ENCODE measurements at places on chromosomes 13 and 19. TPM values are rescaled to one million over a fixed set of nuclear protein-coding genes. Genes with fewer than 3 reads are reported as not detected.

DNA sequence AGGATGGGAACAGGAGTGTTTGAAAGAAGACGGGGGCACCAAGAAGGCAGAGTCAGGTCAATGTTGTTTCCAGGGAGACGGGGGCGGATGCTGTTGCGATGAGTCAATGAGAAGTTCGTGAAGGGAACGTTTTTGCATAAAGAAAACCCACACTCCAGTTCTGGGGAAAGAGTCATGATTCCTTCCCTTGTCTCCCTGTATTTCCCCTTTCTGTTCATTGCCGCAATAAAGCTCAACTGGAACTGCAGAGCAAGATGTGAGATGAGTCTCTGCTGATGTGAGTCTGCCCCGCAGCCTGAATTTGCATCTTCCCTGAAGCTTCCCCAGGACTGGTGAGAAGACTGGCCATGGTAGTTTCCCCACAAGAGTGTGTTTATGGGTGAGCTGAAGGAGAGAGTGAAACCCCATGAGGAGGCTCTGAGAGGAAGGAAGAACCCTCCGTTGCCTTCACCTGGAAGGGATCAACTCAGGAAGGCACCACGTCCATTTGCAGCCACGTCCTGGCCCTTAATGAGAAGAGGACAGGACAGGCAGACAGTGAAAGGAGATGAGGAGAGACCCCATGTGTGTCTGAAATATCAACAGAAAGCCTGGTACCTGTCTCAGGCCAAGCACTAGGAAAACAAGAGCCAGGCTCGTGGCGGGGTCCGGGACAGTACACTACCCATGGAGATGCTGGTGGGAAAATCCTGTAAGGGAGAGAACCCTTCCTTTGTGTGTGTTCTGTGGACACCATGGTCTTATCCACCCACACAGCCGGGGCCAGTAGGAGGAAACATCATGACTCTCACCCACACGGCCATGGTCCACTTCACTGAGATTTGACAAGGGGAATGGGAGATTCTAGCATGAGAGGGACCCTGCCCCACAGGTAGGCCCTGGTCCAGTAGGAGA, 13.7 kb downstream of the LILRA1 start:
- H3K27ac ChIP-seq = no peak overlapping the region
- DNase-seq = no peak
- no peaks in the 10 kb centered on the region for H3K4me1 ChIP-seq

- DNase-seq = no peak
- no peak overlapping the region for H3K27ac ChIP-seq
- no peak overlapping the region for H3K4me3 ChIP-seq
- H3K36me3 ChIP-seq = no peaks in the 10 kb centered on the region
- no peaks in the 10 kb centered on the region for H3K27me3 ChIP-seq
- H3K4me1 ChIP-seq = no peaks in the 10 kb centered on the region
Measured at GRCh38 chr19:48608798-48609263, 2.3 kb downstream of the SPACA4 start.

Gene ERICH6B
- not detected for total RNA-seq

Gene ZNF497
- total RNA-seq = 5.0 TPM

DNA sequence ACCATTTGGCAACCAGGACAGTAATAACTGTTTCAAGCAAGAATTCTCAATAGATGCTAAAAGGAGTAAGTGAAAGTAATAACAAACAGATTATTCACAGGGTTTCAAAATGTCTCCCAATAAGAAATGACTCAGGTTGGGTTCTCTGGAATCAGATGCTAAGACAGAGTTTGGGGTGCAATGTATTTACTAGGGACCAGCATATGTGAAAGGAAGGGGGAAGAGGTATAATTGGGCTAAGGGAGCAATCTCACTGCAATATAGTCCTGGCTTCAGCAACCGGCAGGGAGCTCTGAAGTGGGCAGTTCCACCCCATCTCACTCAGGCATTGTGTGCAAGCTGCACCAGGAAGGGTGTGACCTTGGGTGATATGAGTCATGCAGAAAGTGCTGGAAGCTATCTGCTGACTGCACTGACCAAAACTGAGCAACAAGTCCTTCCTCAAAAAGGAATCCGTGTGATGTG, 23.4 kb downstream of the ZDHHC20 start:
- H3K27ac ChIP-seq = peak overlapping the region; percentile 29
- no peak overlapping the region for H3K4me3 ChIP-seq
- no peaks in the 10 kb centered on the region for H3K27me3 ChIP-seq
- H3K36me3 ChIP-seq = no peaks in the 10 kb centered on the region
- no peaks in the 10 kb centered on the region for H3K4me1 ChIP-seq

Gene PLIN4
- 2.2 TPM for total RNA-seq

DNA sequence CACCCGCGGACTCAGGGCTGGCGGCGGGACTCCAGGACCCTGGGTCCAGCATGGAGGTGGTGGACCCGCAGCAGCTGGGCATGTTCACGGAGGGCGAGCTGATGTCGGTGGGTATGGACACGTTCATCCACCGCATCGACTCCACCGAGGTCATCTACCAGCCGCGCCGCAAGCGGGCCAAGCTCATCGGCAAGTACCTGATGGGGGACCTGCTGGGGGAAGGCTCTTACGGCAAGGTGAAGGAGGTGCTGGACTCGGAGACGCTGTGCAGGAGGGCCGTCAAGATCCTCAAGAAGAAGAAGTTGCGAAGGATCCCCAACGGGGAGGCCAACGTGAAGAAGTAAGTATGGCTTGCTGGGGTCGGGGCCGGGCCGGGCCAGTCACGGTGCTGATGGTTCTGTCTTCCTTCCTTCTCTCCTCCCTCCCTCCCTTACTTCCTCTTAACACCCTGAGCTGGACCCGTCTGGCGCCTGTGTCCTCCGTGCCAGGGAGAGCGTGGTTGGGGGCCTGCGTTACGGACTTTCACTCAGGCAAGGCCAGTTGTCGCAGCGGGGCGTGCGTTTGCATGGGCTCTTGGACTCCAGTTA, 1.4 kb downstream of the STK11 start:
- peaks cover 29% of the 10 kb centered on the region for H3K4me1 ChIP-seq
- H3K27me3 ChIP-seq = no peaks in the 10 kb centered on the region
- H3K4me3 ChIP-seq = peak overlapping the region; percentile 90
- H3K36me3 ChIP-seq = peaks cover 3% of the 10 kb centered on the region
- DNase-seq = no peak

DNA sequence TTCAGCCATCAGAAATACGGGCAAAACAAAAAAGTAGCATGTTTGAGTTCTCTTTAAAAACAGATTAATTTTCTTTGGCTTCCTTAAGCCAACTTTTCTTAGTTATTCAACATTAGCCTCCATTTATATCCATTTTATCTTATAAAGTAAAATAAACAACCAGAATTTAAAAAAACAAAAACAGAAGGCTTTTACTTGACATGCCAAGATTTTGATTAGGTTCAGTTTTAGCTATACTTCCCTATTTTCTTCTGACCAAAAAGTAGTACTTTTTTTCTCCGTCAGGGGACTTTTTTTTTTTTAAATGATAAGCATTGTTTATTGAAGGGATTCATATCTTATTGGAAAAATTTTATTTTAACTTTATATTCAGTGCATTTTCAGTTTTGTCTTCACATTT, 18.1 kb downstream of the RNASEH2B start:
- H3K4me3 ChIP-seq = no peak overlapping the region
- H3K4me1 ChIP-seq = no peaks in the 10 kb centered on the region
- no peaks in the 10 kb centered on the region for H3K27me3 ChIP-seq
- no peaks in the 10 kb centered on the region for H3K36me3 ChIP-seq
- H3K27ac ChIP-seq = no peak overlapping the region

GRCh38 chr19:12596927-12597548, 13.6 kb downstream of the ZNF490 start:
- H3K27ac ChIP-seq = no peak overlapping the region
- no peaks in the 10 kb centered on the region for H3K27me3 ChIP-seq
- H3K4me3 ChIP-seq = peak overlapping the region; percentile 51
- no peaks in the 10 kb centered on the region for H3K36me3 ChIP-seq
- no peaks in the 10 kb centered on the region for H3K4me1 ChIP-seq

- H3K36me3 ChIP-seq = peaks cover 3% of the 10 kb centered on the region
- no peak overlapping the region for H3K27ac ChIP-seq
- no peak for DNase-seq
- H3K4me1 ChIP-seq = no peaks in the 10 kb centered on the region
- H3K27me3 ChIP-seq = no peaks in the 10 kb centered on the region
Measured at GRCh38 chr13:79560954-79561353, 80.0 kb downstream of the NDFIP2 start.

- no peaks in the 10 kb centered on the region for H3K36me3 ChIP-seq
- no peaks in the 10 kb centered on the region for H3K4me1 ChIP-seq
- DNase-seq = no peak
- H3K4me3 ChIP-seq = no peak overlapping the region
Measured at GRCh38 chr19:47587295-47587694, 14.3 kb upstream of the ZNF541 start.

- H3K4me3 ChIP-seq = no peak overlapping the region
- no peaks in the 10 kb centered on the region for H3K27me3 ChIP-seq
- H3K4me1 ChIP-seq = no peaks in the 10 kb centered on the region
- H3K27ac ChIP-seq = no peak overlapping the region
- DNase-seq = peak; percentile 82
Measured at GRCh38 chr13:97028441-97029299, 34.4 kb upstream of the OXGR1 start.

- DNase-seq = no peak
- H3K4me3 ChIP-seq = no peak overlapping the region
- no peaks in the 10 kb centered on the region for H3K27me3 ChIP-seq
- H3K27ac ChIP-seq = no peak overlapping the region
- H3K4me1 ChIP-seq = no peaks in the 10 kb centered on the region
Measured at GRCh38 chr13:84896128-84896527, 903.1 kb downstream of the SLITRK6 start.

Gene FGF9
- total RNA-seq = 8.6 TPM

GRCh38 chr19:11261971-11262839, at the start of gene DOCK6:
Gene DOCK6 (minus strand): TSS chr19:11262524. CDS start chr19:11262440, 84 bp downstream.
- H3K4me1 ChIP-seq = no peaks in the 10 kb centered on the region
- peak within 1 kb of the TSS; percentile 85 for H3K27ac ChIP-seq
- no peaks in the 10 kb centered on the region for H3K36me3 ChIP-seq
- H3K4me3 ChIP-seq = peak within 1 kb of the TSS; percentile 60
- no peaks in the 10 kb centered on the region for H3K27me3 ChIP-seq
- DNase-seq = peak; percentile 78

GRCh38 chr19:42316223-42317211, 3.4 kb downstream of the TMEM145 start:
- no peak overlapping the region for H3K27ac ChIP-seq
- H3K27me3 ChIP-seq = no peaks in the 10 kb centered on the region
- H3K36me3 ChIP-seq = no peaks in the 10 kb centered on the region
- no peak overlapping the region for H3K4me3 ChIP-seq
- no peaks in the 10 kb centered on the region for H3K4me1 ChIP-seq
- no peak for DNase-seq

Gene ZIC2
- 1.4 TPM for total RNA-seq

Gene ZNF99
- total RNA-seq = 0.25 TPM

Gene TINCR
- total RNA-seq = 0.94 TPM

DNA sequence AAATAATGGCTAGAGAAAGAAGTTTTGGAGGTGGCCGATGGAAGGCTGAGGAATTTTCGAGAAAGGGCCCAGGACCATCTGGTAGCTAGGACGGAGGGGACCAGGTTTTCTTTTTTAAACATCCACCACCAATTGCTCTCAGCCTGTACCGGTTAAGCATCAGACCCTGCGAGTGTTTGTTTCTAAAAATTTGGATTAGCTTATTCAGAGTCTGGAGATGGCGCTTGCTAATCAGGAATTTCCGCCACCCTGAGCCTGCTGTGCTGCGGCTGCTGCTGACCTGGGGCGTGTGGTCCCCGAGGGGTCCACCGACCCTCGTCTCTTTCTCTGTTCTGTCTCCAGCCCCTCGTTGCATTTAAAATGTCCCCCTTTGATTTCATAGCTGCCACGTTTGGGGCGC, 2.0 kb downstream of the UHRF1 start:
- H3K36me3 ChIP-seq = no peaks in the 10 kb centered on the region
- no peaks in the 10 kb centered on the region for H3K27me3 ChIP-seq
- no peak overlapping the region for H3K27ac ChIP-seq

DNA sequence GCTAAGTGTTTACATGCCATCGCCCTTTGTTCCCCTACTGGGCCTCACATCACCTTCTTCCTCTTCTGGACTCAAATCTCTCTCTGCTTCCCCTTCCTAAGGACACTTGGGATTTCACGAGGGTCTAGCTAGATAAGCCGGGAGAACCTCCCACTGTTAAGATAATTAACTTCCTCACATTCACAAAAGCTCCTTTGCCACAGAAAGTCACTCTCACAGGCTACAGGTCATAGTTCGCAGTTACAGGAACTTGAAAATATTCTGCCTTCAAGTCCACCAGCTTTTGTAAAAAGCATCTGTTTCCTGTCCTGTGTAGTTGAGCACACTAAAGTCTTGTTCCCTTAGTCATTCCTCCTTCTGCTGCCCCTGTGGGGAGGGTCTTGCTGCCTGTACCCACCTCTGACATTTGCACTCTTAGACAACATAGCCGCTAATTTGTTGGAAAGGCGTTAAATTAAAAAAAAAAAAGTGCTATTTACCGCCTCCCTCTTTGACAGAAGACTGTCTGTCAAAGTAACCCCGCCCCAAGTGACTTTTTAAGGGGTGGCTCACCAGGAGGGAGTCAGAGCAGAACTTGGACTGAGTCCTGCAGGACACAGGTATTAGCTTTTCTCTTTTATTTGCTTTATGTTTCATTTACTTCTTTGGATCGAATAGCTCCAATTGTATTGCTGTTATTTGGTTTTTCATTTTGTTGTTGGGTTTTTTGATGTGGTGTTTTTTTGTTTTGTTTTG, 26.8 kb upstream of the CEACAM21 start:
- no peak overlapping the region for H3K4me3 ChIP-seq
- no peaks in the 10 kb centered on the region for H3K27me3 ChIP-seq
- no peaks in the 10 kb centered on the region for H3K36me3 ChIP-seq
- H3K4me1 ChIP-seq = peaks cover 2% of the 10 kb centered on the region
- DNase-seq = no peak

DNA sequence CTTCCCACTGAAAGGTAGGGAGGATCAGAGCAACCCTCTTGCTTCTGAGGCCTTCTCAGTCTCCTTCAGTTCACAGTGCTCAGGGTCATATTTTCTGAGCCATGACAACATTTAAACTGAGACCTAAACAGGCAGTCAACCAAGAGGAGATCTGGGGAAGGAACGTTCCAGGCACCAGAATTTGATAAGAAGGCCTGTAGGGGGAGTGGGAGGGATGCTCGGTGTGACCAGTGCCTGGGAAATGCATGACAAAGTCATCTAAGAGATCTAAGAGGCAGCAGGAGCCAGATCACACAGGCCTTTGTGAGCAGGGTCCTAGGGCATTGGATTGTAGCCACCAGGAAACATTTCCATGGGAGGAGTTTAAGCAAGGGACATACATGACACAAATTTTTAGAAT, 71.6 kb downstream of the SHISA2 start:
- H3K4me1 ChIP-seq = no peaks in the 10 kb centered on the region
- H3K4me3 ChIP-seq = no peak overlapping the region
- no peak overlapping the region for H3K27ac ChIP-seq
- H3K36me3 ChIP-seq = no peaks in the 10 kb centered on the region
- peak; percentile 83 for DNase-seq
- H3K27me3 ChIP-seq = no peaks in the 10 kb centered on the region
